ENCODE measurements at places on chromosomes 4 and X. TPM values are rescaled to one million over a fixed set of nuclear protein-coding genes. Genes with fewer than 3 reads are reported as not detected.

- no peaks in the 10 kb centered on the region for H3K36me3 ChIP-seq
- DNase-seq = no peak
- H3K4me3 ChIP-seq = no peak overlapping the region
Measured at GRCh38 chrX:150226223-150226965, 136.7 kb upstream of the MAMLD1 start.

DNA sequence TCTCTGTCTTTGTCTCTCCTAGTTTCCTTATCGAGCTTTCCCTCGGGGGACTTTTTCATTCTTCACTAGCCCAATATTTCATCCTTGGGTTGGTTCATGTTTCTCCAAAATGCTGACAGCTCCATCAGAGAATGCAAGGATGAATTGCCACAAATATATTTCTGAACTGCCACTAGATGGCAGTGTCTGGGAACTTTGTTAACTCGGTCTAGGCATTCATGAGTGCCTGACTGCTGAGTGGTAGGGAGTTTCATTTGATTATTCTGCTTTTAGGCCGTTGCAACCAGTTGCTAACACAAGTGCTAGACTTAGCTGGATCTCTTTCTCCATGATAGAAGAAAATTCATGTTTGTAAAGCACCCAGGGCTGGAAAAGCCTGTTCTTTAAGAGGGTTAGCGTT, 73.5 kb upstream of the RAP2C start:
- DNase-seq = no peak
- no peak overlapping the region for H3K4me3 ChIP-seq
- H3K27me3 ChIP-seq = no peaks in the 10 kb centered on the region
- no peaks in the 10 kb centered on the region for H3K4me1 ChIP-seq
- no peak overlapping the region for H3K27ac ChIP-seq

CD40LG gene
- total RNA-seq = 0.17 TPM

SHROOM4 gene
- 2.3 TPM for total RNA-seq

RTL3 gene
- not detected for total RNA-seq

DNA sequence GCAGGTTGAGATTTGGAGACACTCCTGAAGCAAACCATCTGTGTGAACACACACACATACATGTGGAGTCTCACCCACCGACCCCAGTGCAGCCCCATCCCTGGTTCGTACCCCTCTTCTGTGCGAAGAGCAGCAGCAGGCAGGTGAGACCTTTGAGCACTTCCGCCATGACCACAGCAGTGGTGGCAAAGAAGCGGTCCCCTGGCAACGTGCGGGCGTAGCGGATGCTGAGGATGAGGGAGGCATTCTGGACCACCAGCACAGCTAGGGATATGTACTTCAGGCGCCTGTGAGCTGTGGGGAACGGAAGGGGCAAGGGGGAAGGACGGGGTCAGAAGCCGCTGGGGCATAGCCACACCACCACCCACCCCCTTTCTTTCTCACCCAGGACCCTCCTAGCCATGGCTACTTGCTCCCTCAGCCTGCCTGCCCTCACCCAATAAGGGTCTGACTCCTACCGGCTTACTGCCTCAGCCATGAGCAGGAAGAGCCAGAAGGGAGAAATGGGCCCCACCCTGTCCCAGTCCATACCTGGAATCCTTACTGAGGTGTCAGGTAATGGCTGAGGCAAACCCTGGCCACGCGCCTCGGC, 1.6 kb downstream of the SLC35A2 start:
- peaks cover 13% of the 10 kb centered on the region for H3K4me1 ChIP-seq
- H3K36me3 ChIP-seq = peaks cover 20% of the 10 kb centered on the region
- no peaks in the 10 kb centered on the region for H3K27me3 ChIP-seq
- no peak for DNase-seq

DNA sequence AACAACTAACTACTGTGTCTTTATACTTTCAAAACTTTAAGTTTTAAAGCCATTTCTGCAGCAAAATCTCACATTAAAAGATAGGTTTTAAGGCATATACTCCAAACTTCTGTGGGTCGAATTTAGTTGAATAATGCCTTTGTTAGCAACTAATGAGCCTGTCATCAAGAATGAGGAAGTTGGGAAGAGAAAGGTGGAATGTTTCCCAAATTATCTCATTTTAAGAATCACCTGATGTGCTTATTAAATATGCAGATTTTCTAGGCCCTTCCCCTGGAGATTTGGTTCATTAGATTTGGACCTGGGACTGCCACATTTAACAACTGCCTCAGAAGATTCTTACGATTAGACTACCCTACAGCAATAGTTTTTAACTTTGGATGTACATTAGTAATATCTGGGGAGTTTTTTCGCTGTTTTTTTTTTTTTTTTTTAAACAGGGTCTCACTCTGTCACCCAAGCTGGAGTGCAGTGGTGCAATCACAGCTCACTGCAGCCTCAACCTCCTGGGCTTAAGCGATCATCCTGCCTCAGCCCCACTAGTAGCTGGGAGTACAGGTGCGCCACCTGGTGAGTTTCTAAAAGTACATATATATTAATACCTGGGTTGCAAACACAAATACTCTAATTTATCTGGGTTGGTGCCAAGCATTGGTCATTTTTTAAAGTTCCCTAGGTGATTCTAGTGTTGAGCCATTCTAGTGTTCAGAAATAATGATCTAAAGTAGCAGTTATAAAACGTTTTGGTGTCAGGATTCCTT, 16.1 kb upstream of the TASL start:
- no peaks in the 10 kb centered on the region for H3K4me1 ChIP-seq
- H3K4me3 ChIP-seq = no peak overlapping the region
- no peaks in the 10 kb centered on the region for H3K27me3 ChIP-seq
- DNase-seq = no peak

SLC38A5 gene
- total RNA-seq = 0.25 TPM

DNA sequence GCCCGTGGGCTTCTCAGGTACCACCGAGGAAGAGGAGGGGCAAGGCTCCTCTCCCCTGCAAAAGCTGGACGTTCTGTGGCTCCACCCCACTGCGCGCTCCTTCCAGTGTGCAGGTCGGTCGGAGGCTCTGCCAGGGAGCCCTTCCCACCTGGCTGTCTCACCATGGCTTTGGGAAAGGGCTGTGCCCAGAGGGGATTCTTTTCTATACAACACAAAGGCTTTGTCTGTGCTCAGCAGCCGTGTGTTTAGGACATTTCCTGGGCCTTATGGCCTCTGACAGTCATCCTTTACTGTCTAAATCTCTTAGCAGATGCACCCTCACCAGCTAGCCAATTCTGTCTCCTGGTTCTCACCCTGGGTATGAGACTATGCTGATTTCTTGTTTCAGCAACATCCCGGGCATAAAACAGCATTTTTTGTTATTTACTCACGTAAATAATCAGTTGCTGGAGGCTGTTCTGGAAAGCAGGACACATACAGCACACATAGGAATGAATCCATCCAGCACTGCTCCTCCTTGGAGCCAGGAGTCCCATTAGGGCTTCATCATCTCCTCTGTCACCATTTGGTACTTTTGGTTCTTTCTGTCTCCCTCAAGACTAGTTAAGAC, 20.4 kb upstream of the ATXN3L start:
- DNase-seq = no peak
- no peaks in the 10 kb centered on the region for H3K27me3 ChIP-seq
- no peak overlapping the region for H3K27ac ChIP-seq
- H3K4me3 ChIP-seq = no peak overlapping the region

DNA sequence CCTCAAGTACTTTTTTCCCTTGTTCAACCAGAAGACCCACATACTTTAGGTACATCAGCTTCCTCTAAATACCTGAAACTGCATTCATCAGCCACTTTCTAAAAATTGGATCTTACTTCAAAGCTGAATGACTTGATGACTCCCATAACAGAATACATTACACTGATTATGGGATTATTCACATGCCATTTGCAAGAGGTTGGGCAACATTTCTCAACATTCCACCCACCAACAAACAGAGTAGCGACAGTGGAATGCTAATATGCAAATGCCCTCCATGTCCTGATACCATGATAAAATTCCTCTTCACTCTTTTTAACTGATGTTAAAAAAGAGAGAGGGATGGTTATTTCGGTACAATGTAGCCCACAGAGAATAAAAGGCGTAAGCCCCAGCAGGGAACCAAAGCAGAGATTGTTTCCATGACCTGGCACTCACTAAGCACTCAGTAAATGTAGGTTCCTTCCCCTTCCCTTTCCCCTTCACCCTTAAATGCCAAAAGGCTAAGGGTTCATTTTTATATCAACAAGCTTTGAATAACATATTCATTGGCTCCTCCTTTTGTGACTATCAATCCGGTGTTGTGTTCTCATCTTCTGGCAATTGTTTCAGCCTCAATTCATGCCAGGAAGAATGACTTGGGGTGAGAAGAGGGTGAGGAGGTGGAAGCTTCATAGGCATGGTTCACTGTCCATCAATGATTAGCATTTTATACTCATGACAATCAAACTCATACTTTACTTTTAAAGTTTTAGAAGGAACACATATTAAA, 317.2 kb downstream of the DHX15 start:
- no peak overlapping the region for H3K27ac ChIP-seq
- no peaks in the 10 kb centered on the region for H3K4me1 ChIP-seq
- H3K4me3 ChIP-seq = no peak overlapping the region
- DNase-seq = no peak
- H3K27me3 ChIP-seq = no peaks in the 10 kb centered on the region

DNA sequence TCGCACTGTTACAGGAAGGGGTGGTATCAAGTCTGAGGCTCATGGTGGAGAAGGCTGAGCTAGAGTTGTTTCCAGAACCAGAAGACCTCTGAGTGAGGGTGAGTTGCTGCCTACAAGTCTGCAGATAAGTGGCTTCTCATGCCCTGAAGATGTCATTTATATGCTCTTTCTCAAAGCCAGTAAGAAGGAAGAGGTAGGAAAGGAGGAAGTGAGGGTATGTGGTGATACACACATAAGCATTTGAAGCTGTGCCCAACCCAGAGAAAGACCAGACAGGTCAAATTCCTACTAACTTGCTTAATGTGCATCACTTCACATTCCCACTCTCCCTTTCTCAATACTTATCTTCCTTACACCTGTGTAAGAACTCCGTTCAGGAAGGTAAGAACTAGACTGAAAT, at the start of gene PPBP:
PPBP (minus strand) TSS at position 130 of the 400 bp plus-strand sequence; CDS start at position 43, 87 bp downstream.
- no peak within 1 kb of the TSS for H3K27ac ChIP-seq
- H3K36me3 ChIP-seq = no peaks in the 10 kb centered on the region
- no peak within 1 kb of the TSS for H3K4me3 ChIP-seq
- H3K27me3 ChIP-seq = no peaks in the 10 kb centered on the region
- no peak for DNase-seq

XAGE1A gene
- not detected for total RNA-seq

DNA sequence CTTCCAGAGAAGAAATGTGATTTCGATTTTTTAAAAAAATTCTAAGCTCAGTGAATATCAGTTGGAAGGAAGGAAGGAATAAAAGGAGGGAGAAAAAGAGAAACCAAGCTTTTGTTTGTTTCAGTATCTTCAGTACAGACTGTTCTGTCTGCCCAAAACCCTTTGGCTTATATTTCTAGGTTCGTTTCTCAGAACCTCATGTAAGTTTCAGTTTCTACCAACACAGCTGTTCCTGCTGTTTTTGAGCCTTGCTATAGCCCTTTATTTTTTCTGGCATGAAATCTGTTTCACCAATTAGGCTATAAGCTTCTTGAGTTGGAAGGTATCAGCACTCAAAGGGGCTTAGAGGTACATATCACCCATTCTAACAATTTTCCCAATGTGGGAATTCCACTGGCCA, 157.9 kb downstream of the GBA3 start:
- DNase-seq = no peak
- H3K27ac ChIP-seq = no peak overlapping the region
- no peaks in the 10 kb centered on the region for H3K4me1 ChIP-seq
- no peaks in the 10 kb centered on the region for H3K36me3 ChIP-seq
- no peak overlapping the region for H3K4me3 ChIP-seq

- peaks cover 5% of the 10 kb centered on the region for H3K36me3 ChIP-seq
- no peak for DNase-seq
- H3K4me3 ChIP-seq = no peak overlapping the region
- H3K27ac ChIP-seq = no peak overlapping the region
Measured at GRCh38 chr4:94574616-94575015, 122.9 kb downstream of the PDLIM5 start.

GRCh38 chr4:154529728-154530519, 20.3 kb downstream of the PLRG1 start:
- no peak for DNase-seq
- no peak overlapping the region for H3K27ac ChIP-seq
- H3K27me3 ChIP-seq = no peaks in the 10 kb centered on the region
- no peak overlapping the region for H3K4me3 ChIP-seq
- H3K36me3 ChIP-seq = no peaks in the 10 kb centered on the region

TMEM47 gene
- total RNA-seq = 13.4 TPM

GRCh38 chr4:40837094-40837870, 87.5 kb downstream of the NSUN7 start:
- no peaks in the 10 kb centered on the region for H3K27me3 ChIP-seq
- no peaks in the 10 kb centered on the region for H3K4me1 ChIP-seq
- H3K4me3 ChIP-seq = no peak overlapping the region
- no peak overlapping the region for H3K27ac ChIP-seq

- H3K4me3 ChIP-seq = no peak overlapping the region
- no peak overlapping the region for H3K27ac ChIP-seq
- no peaks in the 10 kb centered on the region for H3K27me3 ChIP-seq
- DNase-seq = no peak
- no peaks in the 10 kb centered on the region for H3K4me1 ChIP-seq
Measured at GRCh38 chr4:88828842-88829571, 131.4 kb upstream of the NAP1L5 start.

DNA sequence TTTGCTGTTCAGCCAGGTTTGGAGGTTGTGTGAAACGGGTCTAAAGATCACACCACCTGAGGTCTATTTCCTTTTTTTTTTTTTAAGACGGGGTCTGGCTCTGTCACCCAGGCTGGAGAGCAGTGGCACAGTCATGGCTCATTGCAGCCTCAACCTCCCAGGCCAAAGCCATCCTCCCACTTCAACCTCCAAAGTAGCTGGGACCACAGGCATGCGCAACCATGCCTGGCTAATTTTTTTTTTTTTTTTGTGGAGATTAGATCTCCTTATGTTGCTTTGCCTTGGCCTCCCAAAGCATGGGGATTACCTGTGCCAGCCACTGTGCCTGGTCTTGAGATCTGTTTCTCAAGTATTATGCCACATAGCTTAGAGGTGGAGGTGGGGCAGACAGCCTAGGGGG, 49.2 kb upstream of the ELOVL6 start:
- no peaks in the 10 kb centered on the region for H3K27me3 ChIP-seq
- no peak for DNase-seq
- no peak overlapping the region for H3K4me3 ChIP-seq
- peaks cover 24% of the 10 kb centered on the region for H3K4me1 ChIP-seq

- no peak overlapping the region for H3K4me3 ChIP-seq
- H3K36me3 ChIP-seq = no peaks in the 10 kb centered on the region
- no peak for DNase-seq
- no peaks in the 10 kb centered on the region for H3K4me1 ChIP-seq
- H3K27me3 ChIP-seq = no peaks in the 10 kb centered on the region
- no peak overlapping the region for H3K27ac ChIP-seq
Measured at GRCh38 chr4:92791871-92792440, 488.2 kb downstream of the GRID2 start.

- H3K36me3 ChIP-seq = no peaks in the 10 kb centered on the region
- no peak overlapping the region for H3K27ac ChIP-seq
- no peaks in the 10 kb centered on the region for H3K4me1 ChIP-seq
- DNase-seq = no peak
Measured at GRCh38 chrX:124033821-124034220, 72.3 kb downstream of the STAG2 start.

HOPX gene
- 2.4 TPM for total RNA-seq
